ENCODE measurements at places on chromosomes 2 and 18. TPM values are rescaled to one million over a fixed set of nuclear protein-coding genes. Genes with fewer than 3 reads are reported as not detected.

- H3K4me3 ChIP-seq: no peak overlapping the region
- H3K4me1 ChIP-seq: no peaks in the 10 kb centered on the region
- no peak for DNase-seq
- H3K36me3 ChIP-seq: no peaks in the 10 kb centered on the region
Measured at GRCh38 chr2:201517094-201517493, 65.6 kb downstream of the STRADB start.

ALLC gene
- total RNA-seq: not detected

TCF23 gene
- total RNA-seq: not detected

TSN gene
- 35.1 TPM for total RNA-seq

DNA sequence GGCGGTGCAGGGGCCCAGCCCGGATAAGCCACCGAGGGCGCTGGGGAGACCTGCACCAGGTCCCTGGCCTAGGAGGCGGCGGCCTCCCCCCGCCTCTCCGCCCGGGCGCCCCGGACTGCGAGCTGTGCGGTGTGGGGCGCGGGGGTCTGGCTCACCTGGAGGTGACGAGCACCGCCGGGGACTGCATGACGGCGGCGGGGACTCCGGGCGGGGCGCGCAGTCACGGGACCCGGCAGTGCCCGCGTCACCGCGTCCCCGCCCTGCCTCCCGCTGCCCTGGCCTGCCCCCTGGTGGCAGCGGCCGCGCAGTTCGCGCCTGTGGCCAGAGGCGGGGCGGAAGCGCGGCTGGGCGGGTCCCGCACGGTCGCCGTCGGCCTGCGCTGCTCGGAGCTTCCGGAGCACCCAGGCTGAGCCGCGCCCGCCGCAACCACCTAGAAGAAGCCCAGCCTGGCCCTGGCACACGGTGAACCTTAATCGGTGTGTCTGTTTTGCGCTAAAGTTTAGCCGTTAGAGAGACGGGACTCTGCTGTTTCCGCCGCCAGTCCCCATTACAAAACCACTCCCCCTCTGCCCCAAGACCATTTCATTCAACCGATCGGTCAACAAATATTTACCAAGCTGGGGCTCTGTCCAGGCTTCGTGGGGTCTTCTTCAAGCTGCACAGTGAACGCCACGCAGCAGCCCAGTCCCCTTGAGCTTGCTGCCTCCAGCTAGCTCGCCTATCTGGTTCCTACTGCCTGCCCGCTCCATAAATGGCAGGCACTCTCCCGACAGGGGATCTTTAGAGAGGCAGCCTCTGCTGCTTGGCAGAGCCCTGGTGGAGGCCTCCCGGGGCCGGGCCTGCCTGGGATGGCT is at the start of gene HS1BP3:
HS1BP3 (minus strand) TSS at position 222 of the 854 bp plus-strand sequence; CDS start at position 187, 35 bp downstream.
- no peaks in the 10 kb centered on the region for H3K36me3 ChIP-seq
- no peaks in the 10 kb centered on the region for H3K27me3 ChIP-seq
- peak within 1 kb of the TSS; percentile 94 for H3K27ac ChIP-seq
- peak; percentile 77 for DNase-seq
- H3K4me1 ChIP-seq: peaks cover 7% of the 10 kb centered on the region

DNA sequence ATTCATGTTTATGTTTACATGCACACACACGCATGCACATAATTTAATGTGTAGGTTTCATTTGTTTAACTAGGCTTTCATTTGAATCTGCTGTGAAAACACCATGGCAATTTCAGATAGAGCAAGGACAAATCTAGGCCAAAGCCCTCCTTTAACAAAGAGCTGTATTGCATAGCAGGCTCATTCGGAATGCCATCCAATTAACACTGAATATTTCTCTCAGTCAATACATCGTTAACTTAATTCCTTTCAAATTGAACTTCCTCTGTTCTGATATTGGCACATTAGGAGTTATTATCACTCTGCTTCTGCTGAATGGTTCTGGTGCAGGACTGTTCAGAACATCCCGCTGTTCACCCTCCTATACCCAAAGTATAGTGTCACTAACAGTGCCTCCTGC is 435.1 kb upstream of the CDH20 start:
- no peak overlapping the region for H3K27ac ChIP-seq
- no peak overlapping the region for H3K4me3 ChIP-seq
- H3K4me1 ChIP-seq: no peaks in the 10 kb centered on the region
- no peak for DNase-seq

GRCh38 chr2:143489145-143489544 is 359.9 kb downstream of the ARHGAP15 start:
- H3K4me1 ChIP-seq: no peaks in the 10 kb centered on the region
- no peaks in the 10 kb centered on the region for H3K36me3 ChIP-seq
- DNase-seq: no peak
- no peaks in the 10 kb centered on the region for H3K27me3 ChIP-seq
- no peak overlapping the region for H3K27ac ChIP-seq
- H3K4me3 ChIP-seq: no peak overlapping the region

DNA sequence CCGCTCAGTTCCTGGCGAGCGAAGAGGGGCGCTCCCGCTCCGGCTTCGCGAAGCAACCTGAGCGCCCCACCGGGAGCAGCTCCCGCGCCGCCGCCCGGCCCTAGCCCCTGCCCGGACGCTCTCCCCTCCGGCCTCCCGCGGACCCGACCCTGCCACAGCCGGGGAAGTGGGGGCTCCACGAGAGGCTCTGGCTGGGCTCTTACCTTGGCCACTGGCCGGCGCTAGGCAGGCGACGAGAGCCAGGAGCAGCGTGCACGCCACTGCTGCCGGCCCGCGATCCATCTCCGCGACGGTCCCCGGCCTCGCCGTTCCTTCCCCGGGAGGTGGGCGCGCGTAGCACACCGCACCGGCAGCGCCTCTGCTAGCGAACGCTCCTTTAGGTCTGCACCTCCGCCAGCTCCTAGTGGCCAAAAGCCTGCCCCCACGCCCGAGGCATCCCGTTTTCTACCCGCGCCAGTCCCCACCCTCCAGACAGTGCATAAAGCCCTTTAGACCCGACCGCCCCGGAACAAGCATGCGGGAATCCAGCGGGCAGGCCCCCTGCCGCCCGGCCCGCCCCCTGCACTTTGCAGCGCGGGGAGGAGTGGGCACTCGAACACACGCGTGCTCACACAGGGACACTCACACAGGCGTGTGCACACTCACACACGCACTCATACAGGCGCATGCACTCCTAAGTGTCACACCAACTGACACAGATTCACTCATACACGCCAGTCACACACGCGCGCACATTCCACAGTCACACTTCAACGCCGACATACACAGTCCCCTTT is at the start of gene LRP2:
LRP2 (minus strand) TSS at position 417 of the 776 bp plus-strand sequence; CDS start at position 282, 135 bp downstream.
- peaks cover 7% of the 10 kb centered on the region for H3K27me3 ChIP-seq
- no peaks in the 10 kb centered on the region for H3K4me1 ChIP-seq
- no peaks in the 10 kb centered on the region for H3K36me3 ChIP-seq
- peak within 1 kb of the TSS; percentile 41 for H3K4me3 ChIP-seq
- DNase-seq: no peak

SERPINB4 gene
- not detected for total RNA-seq

C2orf72 gene
- 0.16 TPM for total RNA-seq

- H3K4me1 ChIP-seq: no peaks in the 10 kb centered on the region
- H3K4me3 ChIP-seq: no peak overlapping the region
- H3K27ac ChIP-seq: no peak overlapping the region
- no peak for DNase-seq
Measured at GRCh38 chr2:183093857-183094657, 15.5 kb downstream of the DUSP19 start.

- no peak for DNase-seq
- no peaks in the 10 kb centered on the region for H3K36me3 ChIP-seq
- no peak overlapping the region for H3K27ac ChIP-seq
- H3K4me3 ChIP-seq: no peak overlapping the region
- no peaks in the 10 kb centered on the region for H3K27me3 ChIP-seq
Measured at GRCh38 chr2:178550352-178550751, 70.1 kb downstream of the PLEKHA3 start.

KRTCAP3 gene
- 14.7 TPM for total RNA-seq

SULT1C2 gene
- total RNA-seq: 1.2 TPM

DNA sequence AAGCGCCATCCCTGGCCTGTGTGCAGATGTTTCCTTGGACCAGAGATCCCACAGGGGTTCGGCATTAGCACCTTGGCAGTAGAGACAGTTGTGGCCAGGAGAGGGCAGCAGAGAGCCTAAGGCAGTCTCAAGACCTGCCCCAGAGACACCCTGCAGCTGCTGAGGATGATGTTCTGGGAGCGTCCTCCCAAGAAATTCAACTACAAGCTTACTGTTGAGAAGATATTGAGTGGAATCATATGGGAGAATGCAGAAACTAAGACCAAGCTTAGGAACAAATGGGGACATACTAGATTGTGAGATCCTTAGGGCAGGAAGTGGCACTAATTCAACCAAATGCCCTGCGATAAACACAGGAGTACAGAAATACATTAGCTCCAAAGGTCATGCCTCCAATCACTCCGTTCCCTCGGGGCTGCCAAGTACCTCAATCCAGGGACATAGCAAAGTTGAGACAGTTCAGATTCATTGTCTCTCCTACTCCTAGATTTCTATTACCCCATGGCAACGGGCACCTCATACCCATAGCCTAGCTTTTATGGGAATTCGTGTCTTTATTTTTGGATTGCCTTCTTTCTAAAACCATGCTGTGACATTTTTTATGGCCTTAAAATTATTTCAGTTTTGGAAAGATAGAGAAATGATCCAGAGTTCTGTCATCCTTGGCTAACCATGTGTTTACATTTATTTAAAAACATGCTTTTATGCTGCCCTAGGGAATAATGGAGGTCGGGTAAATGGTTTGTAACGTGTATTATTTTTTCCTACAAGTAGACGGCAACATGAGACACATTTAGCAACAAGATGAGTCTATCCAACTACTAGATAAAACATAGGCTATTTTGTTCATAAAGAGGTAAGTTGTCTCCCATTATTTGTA is 2.2 kb upstream of the ERMN start:
- H3K4me3 ChIP-seq: no peak overlapping the region
- H3K27me3 ChIP-seq: no peaks in the 10 kb centered on the region
- H3K4me1 ChIP-seq: no peaks in the 10 kb centered on the region
- no peaks in the 10 kb centered on the region for H3K36me3 ChIP-seq

HRH4 gene
- total RNA-seq: not detected

TFCP2L1 gene
- 8.3 TPM for total RNA-seq

DNA sequence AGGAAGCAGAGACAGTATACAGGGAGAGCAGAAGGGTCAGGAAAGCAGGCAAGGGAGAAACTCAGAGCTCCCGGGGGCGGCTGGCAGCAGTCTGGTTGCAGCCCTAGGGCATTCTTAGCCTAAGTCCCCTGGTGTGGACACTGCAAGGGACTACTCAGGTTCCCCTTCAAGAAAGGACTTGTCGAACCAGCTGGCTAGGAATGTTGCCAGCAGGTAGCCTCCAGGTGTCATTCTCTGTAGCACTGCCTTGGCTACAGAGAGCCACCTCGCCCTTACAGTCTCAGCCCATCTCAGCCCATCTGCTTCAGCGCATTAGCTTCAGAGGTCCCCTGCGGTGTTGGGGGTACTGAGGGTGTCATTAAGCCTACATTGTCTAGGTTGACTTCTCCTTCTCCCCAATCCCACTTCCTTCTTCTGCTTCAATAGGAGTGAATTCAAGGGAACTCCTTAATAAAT is 11.3 kb upstream of the TMSB10 start:
- H3K4me1 ChIP-seq: no peaks in the 10 kb centered on the region
- H3K36me3 ChIP-seq: no peaks in the 10 kb centered on the region
- DNase-seq: no peak

GATA6 gene
- total RNA-seq: 11.1 TPM

EPB41L5 gene
- total RNA-seq: 24.8 TPM

HJURP gene
- 0.33 TPM for total RNA-seq

DNA sequence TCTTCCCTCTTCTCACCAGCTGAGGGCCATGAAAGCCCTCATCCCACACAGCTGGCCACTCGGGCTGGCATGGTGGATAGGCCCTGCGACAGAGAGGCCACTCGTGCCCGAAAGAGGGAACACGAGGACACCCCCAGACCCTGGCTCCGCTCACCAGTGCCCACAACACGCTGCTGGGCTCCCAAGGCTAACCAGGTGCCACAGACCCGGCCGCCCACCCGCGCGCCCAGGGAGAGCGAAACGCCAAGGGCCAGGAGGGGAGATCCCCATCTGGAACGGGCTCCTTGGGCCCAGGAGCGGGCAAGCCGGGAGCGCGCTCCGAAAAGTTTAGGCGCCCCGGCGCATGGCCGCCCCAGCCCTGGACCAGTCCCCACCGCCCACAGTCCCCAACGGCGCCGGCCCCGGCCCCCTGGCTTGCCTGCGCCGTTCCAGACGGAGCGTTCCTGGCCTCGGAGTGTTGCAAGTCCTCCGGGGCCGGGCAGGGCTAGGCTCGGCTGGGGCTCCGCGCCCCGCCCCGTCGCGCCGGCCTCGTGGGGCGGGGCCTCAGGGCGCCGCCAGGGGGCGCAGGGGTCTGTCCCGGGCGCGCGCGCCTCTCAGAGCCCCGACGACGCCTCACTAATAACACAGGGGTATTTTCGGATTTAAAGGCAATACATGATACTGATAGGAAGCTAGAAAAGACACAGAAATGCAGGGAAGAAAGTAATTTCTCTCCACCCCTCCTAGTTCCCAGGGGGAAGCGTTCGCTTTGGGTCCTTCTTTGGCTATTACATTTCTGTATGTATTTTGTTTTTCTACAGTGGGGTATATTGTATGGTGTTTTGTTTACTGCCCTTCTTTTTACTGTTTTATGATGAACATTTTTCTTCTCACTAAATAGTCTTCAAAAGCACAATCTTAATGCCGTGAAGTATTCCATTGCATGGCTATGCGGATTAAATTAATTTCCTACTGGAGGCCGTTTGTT is at the start of gene TMBIM1:
TMBIM1 (minus strand) TSS at position 456 of the 967 bp plus-strand sequence. CDS start 10,362 bp downstream, outside the sequence.
- no peaks in the 10 kb centered on the region for H3K36me3 ChIP-seq
- H3K4me1 ChIP-seq: peaks cover 28% of the 10 kb centered on the region
- H3K27me3 ChIP-seq: no peaks in the 10 kb centered on the region

- H3K27me3 ChIP-seq: no peaks in the 10 kb centered on the region
- H3K27ac ChIP-seq: peak overlapping the region; percentile 81
- DNase-seq: no peak
- no peak overlapping the region for H3K4me3 ChIP-seq
- H3K36me3 ChIP-seq: no peaks in the 10 kb centered on the region
Measured at GRCh38 chr2:96409820-96410164, 74.2 kb downstream of the NCAPH start.

- H3K4me1 ChIP-seq: no peaks in the 10 kb centered on the region
- no peak overlapping the region for H3K4me3 ChIP-seq
- no peak overlapping the region for H3K27ac ChIP-seq
- H3K27me3 ChIP-seq: no peaks in the 10 kb centered on the region
- H3K36me3 ChIP-seq: no peaks in the 10 kb centered on the region
Measured at GRCh38 chr2:7539077-7539476, 621.9 kb downstream of the RNF144A start.

- H3K36me3 ChIP-seq: no peaks in the 10 kb centered on the region
- H3K4me3 ChIP-seq: no peak overlapping the region
- no peak for DNase-seq
Measured at GRCh38 chr18:33540392-33540791, 37.6 kb upstream of the ASXL3 start.

GRCh38 chr2:3040496-3041140 is 337.0 kb downstream of the EIPR1 start:
- no peak overlapping the region for H3K27ac ChIP-seq
- DNase-seq: no peak

Data from breast epithelium (tissue), 4 donors.